ENCODE measurements at places on chromosomes 7 and 10.

- no peak for DNase-seq
Observed at GRCh38 chr10:86946213-86947155, 10.9 kb downstream of the MMRN2 start.

DNA sequence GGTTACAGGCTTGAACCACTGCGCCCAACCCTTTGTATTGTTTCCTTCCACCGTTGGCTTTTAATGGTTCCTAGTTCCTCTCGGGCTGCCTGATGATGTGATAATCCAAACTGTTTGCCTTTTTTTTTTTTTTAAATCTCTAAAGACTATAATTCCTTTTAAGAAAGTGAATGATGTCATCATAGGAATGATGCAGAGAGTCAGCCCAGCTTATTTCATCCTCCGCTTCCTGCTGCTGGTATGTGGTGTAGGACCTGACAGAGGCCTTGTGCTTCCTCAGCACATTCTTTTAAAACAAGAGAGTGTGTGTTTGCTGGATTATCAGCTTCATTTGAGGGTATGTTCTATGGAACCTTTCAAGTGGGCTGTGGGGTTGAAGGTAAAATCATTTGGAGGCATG is 241.4 kb downstream of the LRMDA start:
- no peak for DNase-seq

- no peak for DNase-seq
Observed at GRCh38 chr7:105198223-105198622, 184.2 kb downstream of the KMT2E start.

DNA sequence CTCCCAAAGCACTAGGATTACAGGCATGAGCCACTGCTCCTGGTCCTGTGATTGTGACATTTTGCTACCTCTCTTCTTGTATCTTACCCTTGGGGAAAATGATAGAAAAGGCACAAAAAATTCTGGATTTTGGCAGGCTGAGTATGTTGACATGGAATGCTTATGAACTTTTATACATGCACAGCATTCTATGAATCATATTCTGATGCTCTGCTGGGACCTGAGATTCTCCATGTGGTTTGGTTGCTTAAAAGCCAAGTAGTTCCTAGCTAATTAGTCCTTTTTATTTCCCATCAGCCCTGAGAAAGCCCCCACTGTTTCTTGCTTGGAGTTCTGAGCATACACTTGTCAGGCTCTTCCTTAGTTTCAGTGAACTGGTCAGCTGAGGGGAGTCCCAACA is 8.3 kb upstream of the KAZALD1 start:
- DNase-seq, result no peak

DNA sequence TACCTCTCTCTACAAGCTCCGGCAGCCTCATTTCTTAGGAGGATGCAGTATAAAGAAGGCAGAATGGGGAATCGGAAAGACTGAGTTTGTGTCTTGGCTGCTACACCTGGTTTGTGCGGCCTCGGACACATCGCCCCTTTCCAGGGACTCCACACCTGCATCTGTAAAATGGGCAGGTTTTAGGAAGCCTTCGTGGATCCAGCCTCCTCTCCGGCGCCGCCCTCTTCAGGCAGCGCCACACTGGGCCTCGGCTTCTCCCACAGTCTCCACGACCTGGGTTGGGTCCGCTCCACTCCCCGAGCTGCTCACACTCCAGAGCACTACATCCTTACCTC is 341 bp downstream of the GOT1 start:
- DNase-seq, result no peak

GRCh38 chr7:151468217-151469018 is 28.5 kb upstream of the CRYGN start:
- no peak for DNase-seq

- no peak for DNase-seq
Observed at GRCh38 chr10:119872610-119872859, at the start of gene MCMBP. Gene MCMBP (minus strand): TSS chr10:119872843. CDS start chr10:119872584, 259 bp downstream.

DNA sequence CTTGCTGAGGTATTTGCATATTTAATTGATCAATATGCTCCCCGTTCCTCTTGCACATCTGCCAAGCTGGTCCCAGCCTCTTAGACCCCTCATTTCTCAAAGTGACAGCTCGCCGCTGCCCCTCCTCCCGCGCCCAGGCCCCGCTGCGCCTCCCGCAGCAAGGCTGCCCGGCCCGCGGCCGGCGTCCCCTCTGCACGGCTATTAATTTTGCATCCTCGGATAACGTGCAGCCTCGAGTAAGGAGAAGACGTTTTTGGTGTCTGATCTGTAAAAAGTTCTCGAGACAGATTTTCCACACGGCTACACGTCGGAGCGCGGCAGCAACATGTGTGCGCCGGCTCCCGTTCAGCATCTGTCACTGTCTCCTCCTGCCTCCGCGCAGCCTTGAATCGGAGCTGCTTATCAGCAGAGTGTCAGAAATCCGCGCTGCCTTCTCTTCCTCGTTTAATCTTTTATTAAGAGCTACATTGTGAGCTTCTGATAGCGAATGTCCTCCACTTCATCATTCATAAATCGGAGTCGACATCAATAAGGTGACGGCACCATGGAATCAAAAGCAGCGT is 65.3 kb downstream of the EBF3 start:
- DNase-seq, result no peak

DNA sequence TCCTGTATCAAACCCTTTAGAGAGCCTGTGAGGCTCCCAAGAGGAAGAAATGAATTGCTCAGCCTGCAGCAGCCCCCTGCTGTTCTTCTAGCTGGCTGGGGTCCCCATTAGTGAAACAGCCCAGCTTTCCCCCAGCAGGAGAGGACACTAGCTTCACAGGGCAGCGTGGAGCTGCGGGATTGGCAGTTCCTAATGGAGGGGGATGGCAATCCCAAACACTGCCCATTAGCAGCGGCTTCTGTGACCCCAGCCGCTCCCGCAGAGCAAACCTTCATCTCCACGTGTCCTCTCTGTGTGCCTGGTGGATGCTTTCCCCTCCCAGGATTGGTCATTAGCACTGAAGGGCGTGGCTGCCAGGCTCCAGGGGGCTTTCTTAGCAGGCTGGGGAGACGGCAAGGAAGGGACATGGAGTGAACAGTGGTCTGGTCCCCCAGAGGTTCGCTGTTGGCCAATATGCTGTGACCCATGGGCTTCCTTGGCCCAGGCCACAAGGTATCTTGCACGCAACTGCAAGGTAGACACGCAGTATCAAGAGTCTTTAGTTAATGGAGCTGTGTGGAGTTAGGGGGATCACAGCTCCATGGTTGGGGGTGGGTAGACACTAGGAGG is 322.5 kb upstream of the ZMIZ1 start:
- no peak for DNase-seq

DNA sequence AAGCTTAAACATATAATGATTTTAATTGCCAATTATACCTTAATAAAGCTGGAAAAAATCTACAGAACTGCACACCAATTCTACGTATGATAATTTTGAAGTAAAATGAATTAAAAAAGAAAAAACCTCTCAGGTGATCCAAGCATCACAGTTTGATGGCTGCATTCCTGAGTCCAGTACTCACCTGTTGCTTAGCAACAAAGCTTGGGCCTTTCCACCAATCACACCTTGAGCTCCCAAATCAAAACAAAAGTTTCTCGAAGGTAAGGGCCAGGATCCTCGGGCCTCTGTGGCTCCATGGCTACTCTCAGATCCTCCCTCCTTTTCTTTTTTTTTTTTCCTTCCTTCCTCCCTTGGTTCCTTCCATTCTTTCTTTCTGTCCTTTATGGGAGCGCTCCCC is 137.2 kb upstream of the PCBD1 start:
- DNase-seq, result no peak

DNA sequence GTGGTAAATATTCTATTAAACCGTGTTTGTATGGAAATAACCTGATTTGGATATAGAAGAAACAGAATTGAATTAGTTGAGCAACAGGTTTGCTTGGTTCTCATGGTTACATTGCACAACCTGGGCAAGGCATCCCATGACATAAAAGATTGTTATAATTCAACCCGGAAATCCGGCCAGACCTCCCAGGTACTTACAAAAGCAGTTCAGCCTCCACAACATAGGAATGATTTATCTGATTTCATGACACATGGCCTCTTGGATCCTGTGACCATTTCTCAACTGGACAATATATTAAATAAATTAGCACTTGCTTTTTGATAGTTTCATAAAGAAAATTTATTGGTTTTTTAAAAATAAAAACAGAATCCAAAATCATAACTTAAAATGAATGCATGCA is 55.1 kb upstream of the PTPN12 start:
- no peak for DNase-seq

DNA sequence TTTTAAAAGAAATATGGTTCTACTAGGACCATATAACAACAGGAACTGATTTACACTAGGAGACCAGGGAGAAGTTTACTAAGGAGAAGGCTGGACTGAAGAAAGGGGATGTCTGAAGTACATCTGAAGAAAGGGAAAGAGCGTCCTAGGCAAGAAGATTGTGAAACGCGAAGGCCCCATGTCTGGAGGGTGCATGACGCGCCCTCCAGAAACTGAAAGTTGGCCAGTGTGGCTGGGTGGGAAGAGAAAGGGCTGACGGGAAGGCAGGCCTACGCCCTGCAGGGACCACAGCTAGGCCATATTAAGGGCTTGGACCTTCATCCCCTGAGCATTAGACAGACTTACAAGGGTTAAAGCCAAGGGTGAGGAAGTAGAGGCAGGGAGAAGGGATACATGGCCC is 158.0 kb downstream of the TRIL start:
- DNase-seq, result no peak

DNA sequence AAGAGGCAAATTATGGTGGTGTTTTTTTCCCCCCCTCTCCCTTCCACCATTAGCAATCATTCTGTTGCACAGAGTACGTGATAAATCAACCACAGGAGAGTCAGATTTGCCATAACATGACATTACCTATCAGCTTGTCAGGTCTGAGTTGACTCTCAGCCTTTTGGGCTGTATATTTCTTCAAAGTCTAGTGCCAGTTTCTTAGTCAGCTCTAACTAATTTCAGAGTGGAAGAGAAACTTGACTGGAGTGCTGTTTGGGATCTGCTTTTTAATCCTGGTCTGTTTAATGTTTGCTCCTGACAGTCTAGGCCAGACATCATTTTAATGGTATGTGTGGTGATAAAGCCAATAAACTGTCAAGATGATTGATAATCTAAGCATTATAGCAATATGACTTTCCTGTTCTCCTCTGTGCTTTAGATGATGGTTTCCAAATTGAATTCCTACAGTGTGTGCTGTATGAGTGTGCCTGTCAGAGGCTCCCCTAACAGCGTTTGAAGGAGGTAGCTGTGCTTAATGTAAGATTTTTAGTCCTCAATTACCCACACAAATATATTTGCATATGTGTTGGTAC is 76.9 kb downstream of the LRMDA start:
- no peak for DNase-seq

- no peak for DNase-seq
Observed at GRCh38 chr7:50474382-50475160, 24.4 kb upstream of the FIGNL1 start.

DNA sequence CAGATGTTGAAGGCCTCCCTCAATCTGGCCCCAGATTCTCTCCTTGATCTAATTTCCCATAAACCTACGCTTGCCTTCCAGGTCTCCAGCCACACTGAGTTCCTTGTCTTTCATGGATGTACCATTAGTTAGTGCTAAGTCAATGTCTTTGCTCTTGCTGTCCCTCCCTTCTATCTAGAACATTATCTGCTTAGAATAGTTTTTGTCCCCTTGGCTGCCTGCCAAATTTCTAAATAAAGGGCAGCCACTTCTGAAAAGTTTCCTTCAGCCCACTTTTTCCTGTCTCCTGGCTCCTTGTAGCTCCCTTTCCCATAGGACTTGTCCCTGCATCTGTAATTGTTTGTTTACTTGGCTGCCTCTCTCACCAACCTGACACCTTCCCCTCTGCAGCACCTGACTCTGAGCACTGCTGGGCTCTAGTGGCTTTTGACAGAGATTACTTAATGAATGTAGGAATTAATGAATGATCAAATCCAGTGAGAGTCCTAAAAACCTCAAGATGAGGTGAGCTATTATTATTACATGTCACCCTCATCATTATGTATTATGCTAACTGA is 58.3 kb downstream of the CXCL12 start:
- DNase-seq, result no peak

DNA sequence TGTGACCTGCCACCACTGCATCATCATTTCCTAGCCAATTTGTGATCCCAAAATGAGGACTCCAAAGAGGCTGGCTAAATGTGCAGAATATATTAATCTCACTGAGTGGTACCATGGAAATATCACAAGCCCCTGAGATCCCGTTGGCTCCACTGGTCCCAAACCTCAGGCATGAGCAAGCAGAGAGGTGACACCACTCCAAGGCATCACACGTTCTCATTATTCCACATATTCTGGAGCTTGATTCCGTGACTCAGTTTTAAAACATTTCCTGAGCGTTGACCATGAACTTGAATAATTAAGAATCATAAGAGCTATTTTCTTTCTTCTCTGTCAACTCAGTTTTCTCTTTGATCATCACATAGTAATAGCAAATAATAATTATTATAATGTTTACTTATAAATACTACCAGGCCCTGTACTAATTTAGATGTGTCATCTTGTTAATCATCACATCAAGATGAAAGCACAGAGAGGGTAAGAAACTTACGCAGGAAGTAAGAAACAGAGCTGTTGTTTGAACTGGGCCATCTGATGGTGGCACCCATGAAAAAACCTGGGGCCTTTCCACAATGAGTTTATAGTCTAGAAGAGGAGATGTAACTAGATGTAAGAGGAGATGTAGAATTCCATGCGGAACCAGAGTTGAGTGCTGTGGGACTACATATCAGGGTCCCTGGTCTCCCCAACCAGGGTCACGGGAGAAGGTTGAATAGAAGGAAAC is 3.5 kb downstream of the APBB1IP start:
- no peak for DNase-seq

- no peak for DNase-seq
Observed at GRCh38 chr10:48748573-48748972, 63.9 kb downstream of the WDFY4 start.

DNA sequence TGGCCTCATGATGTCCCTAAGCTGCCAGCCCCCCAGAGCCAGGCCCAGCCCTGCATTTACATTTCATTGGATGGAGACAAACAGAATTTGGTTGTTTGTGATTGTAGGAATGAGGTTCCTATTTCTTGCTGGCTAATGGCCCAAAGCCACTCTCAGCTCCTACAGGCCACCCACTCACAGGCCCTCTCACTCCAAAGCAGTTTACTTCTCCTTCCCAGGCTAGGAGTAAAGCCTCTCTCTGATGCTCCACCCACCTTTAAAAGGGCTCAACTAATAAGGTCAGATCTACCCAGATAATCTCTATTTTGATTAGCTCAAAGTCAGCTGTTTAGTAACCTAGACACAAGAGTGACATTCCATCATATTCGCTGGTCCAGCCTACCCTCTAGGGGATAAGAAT is 11.2 kb upstream of the CUZD1 start:
- no peak for DNase-seq

- DNase-seq, result no peak
Observed at GRCh38 chr7:83355143-83355542, 192.5 kb upstream of the PCLO start.
